Renal cortex interstitium (tissue), 15 donors: ENCODE measurements at places on chromosomes 5 and 9.
A peak's percentile ranks its signal among the peaks of the same experiment; 100 is the strongest.

GRCh38 chr9:14563902-14564624 is 129.2 kb downstream of the ZDHHC21 start:
- no peak for DNase-seq

- DNase-seq: no peak
Measured at GRCh38 chr5:55998966-55999365, 4.2 kb upstream of the IL6ST start.

- no peak for DNase-seq
Measured at GRCh38 chr5:146399481-146399880, 47.7 kb upstream of the TCERG1 start.

- no peak for DNase-seq
Measured at GRCh38 chr5:141236516-141237313, 8.5 kb upstream of the PCDHB15 start.

GRCh38 chr5:94173100-94173499 is 431.7 kb upstream of the POU5F2 start:
- no peak for DNase-seq

DNA sequence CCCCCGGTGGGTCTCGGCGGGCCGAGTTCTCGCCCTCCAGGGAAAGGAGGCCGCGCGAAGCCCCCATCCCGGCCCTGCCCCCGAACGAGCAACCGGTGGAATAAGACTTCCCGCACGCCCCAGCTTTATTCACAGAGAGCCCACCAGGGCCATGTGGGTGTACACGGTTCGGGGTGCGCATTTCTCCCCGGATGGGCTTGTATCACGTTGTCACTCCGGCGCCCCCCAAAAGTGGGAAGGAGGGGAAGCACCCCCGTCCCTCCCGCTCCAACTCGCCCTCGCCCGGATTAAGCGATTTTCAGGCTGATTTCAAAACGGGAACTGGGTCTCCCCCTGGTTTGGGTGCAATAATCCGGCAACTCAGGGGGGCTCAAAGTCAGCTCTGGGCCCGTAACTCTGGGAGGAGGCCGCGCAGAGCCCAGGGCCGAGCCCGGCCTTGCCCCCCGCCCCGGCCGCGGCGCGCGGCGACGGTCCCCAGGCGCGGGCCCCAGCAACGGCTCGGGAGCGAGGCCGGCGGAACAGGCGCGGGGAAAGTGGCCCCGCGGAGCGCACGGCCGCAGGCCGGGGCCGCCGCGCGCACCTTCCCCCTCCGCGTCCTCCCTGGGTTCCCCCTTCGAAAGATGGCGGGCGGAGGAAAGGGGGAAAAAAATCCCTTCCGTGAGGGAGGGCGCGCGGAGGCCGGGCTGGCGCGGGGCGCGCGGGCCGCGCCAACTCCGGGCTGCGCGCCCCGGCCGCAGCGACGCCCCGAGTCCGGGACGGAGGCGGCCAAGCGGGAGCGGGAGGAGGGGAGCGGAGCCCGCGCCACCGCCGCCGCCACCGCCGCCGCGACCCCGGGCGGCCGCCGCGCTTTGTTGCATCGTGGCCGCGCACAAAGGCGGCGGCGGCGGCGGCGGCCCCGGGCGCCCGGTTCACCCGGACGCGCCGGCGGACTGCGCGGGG is 644 bp downstream of the BRD3 start:
- DNase-seq: no peak

DNA sequence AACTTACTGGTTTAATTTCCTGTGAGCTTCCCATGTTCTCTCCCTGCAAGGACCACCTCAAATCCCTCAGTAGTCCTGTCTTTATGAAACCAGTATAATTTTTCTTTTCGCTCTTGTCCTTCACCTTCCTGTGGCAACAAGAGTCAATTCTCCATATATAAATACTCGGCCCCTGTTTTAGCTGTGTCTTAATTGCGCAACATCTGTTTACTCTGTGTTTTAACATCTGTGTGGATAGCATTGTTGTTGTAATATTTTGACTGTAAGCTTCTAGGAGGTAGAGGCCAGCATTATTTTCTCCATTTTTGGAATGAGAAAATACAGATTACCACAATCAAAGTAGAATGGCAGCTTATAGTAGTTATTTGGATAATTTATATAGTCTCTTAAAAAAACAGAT is 30.2 kb upstream of the CDKN2B start:
- DNase-seq: no peak

DNA sequence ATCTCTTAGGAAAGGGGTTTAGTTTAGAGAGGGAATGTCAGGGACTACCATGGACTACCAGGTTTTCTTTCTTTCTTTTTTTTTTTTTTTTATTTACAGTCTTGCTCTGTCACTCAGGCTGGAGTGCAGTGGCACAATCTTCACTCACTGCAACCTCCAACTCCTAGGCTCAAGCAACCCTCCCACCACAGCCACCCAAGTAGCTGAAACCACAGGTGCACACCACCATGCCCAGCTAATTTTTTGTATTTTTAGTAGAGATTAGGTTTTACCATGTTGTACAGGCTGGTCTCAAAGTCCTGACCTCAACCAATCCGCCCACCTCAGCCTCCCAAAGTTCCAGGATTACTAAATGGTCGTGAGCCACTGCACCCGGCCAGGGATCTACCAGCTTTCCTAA is 572.7 kb downstream of the CAAP1 start:
- no peak for DNase-seq

DNA sequence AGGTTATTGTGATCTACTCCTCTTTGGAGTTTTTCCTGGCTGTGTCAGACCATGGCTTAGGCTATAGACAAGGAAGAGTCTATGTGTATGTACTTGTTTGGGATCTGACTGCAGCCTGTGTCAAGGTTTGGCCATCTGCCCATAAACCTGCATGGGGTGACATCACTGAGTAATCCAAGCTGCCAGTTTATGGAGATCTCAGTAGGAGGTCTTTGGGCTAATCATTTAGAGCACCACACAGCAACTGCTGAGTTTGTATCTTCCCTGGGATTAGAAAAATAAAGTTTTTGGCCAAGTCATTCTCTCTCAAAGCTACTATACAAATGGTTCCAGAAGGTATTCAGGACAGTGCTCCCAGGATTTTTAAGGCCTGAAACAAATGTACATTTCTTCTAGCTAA is 65.5 kb upstream of the HSPB3 start:
- DNase-seq: peak; percentile 25

DNA sequence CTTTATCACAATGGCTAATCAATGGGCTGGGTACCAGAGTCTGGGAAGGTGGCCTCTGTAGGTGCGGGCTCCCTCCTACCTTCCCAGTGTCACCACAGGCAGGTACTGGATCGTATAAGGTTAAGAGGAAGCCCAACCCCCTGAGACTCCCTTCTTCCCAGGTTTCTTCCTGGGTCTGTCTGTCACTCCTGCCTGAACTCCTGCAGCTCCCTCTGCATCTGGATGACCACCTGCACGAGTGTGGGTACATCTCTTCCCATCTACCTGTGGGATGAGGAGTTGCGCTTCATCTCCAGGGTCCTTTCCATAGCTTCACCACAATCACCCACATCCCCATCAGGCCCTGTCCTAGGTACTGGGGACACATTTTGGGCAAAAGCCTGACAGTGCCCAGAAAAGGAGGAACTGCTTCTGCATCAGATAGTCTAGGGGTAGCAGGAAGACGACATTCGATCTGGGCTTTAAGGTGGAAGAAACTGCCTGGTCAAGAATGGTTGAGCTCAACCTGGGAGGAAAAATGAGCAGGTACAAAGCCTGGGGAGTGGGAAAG is 112.2 kb upstream of the ALDH1B1 start:
- DNase-seq: no peak

DNA sequence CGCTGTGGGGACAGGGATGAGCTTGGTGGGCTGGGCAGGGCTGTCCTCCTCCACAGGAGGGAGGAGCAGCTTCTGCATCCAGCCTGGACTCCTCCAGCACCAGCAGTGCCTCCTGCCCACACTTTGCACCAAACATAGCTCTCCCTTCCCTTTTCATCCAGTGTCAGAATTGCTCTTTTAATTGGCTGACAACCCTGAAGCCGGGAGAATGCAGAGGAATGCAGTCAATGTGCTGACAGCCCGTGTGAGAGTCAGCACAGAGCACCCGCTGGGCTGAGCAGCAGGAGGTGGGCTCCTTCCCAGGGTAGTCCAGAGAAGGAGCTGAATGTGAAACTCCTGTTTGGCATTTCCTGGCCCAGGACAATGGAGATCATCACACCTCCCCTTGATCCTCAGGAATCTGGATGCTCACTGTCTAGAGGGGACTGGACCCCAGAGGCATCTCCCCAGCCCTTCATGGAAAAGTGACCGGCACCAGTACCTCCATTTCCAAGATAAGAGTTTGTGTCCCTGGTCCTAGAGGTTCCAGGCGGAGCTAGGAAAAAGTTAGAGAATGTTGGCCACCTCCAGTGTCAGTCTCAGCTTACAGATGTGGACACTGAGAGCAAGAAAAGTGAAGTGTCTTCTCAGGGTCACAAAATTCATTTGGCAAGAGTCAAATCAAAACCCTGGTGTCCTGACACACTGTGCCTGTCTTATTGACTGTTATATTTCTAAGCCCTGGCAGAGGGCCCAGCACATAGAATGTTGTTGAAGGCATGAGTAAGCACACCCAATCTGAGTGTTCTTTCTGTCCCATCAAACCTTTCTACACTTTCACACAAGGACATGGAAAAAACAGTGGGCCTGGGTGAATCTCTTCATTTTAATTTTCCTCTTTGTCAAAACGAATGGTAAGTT is 202.1 kb downstream of the SNX18 start:
- no peak for DNase-seq

DNA sequence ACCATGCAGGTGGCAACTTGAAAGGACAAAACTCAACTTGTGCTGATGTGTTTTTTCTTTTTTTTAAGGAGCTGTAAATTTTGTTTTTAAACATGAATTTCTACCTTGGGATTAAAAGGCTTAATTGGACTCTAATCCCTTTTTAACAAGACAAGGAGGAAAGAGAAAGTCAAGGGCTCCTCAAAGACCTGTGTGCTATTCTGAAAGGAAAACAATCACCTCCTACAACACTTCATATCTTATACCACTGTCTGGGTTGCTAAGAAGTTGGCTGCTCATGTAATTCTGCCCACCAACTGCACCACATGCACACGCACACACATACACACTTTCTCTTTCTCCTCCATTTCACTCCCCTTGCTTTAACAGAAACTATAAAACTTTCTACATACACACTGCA is 78.6 kb downstream of the SH3RF2 start:
- DNase-seq: no peak

DNA sequence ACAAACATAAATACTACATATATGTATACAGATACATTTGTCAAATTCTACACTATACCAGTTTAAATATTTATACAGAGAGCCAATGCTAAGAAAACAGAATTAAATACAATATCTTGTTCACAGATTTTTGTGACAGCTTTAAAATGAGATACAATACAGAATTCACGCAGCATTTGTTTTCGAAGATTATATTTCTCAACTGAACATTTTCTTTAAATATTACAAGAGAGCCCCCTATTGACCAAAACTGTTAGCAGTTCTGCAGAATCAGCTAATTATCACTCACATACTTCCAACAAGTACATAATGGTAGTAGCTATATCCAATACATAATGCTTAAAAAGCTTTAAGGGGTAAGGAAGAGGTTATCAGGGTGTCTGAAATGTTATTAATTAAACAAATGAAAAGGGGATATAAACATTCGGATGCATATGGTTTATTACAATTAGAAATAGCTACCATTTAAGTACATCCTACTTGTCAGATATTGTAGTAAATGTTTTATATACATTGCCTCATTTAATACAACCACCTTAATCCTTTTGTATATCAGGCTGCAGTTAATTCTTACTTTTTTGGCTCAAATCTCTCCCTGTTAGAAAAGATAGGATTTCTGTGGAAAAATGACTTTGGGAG is 31.7 kb downstream of the ZDHHC21 start:
- DNase-seq: peak; percentile 20

GRCh38 chr9:125400725-125401716 is 139.4 kb downstream of the GAPVD1 start:
- no peak for DNase-seq

DNA sequence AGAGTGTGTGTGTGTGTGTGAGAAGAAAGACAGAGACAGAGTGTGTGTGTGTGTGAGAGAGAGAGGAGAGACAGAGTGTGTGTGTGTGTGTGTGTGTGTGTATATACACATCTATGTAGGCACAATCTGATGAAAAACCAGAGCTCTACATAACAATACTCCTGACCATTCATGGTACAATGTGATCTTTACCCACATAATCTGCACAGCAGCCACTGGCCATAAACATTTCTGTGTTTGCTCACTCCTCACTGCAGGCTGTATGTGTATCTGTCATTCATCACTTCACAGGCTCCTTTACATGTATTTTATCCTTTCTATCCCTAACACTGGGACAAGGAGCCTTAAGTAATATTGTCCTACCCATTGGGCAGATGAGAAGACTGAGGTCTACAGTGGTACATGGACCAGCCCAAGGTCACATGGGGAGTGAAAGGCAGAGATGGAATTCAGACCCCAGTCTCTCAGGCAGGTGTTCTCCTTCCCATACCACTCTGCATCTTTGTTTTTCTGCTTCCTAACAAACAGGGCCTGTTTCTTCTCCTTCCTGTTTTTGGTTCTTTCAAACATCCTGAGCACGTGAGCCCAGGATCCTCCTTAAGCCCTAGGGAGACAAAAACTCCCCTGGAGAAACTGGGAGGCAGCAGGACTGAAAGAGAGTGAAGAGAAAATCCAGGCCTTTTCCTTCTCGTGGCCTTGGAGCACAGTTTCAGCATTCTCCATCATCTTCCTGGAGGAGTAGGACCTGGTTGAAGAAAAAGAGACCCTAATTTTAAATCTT is 201.7 kb upstream of the MSX2 start:
- DNase-seq: no peak

- no peak for DNase-seq
Measured at GRCh38 chr9:91364005-91364404, 2.3 kb upstream of the AUH start.

DNA sequence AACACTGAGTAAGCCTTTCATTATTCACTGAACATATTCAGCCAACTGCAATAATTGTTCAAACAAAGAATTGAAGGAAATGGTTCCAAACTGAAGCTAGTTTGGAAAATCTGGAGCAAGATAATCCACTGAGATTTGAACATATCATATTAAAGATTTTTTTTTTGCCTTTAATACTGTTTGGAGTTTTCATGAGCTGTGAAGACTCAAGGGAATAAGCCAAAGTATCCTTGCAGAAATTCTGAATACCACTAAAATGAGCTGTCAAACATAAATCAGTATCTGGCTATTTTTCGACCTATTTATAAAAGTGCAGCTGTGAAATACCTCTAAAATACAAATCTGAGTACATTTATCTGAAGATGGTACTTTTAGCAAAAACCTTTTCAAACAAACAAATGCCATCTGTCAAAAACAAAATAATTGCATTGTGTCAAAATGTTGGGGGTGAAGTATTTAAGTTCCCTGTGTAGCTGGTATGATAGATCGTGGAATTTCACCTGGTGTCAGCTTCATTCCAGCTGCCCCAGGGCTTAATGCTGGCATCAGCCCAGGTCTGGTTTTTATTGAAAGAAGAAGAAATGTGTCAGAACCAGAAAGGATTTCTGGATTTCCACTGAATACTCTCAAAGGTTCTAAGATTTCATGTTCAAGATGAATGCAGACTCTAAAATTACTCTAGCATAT is 149.0 kb upstream of the GRAMD2B start:
- DNase-seq: no peak

GRCh38 chr5:62354028-62354874 is 48.2 kb downstream of the KIF2A start:
- no peak for DNase-seq
